ENCODE measurements at places on chromosomes 1 and 21. TPM values are rescaled to one million over a fixed set of nuclear protein-coding genes. Genes with fewer than 3 reads are reported as not detected.

DNA sequence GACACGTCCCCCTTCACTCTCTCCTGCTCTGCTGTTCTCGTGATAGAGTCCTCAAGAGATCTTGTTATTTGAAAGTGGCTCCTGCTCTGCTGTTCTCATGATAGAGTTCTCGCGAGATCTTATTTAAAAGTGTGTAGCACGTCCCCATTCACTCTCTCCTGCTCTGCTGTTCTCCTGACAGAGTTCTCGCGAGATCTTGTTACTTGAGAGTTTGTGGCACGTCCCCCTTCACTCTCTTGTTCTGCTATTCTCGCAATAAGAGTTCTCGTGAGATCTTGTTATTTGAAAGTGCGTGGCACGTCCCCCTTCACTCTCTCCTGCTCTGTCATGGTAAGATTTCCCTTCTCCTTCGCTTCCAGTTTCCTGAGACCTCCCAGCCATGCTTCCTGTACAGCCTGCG, 47.9 kb downstream of the SMYD3 start:
- DNase-seq, result no peak

DNA sequence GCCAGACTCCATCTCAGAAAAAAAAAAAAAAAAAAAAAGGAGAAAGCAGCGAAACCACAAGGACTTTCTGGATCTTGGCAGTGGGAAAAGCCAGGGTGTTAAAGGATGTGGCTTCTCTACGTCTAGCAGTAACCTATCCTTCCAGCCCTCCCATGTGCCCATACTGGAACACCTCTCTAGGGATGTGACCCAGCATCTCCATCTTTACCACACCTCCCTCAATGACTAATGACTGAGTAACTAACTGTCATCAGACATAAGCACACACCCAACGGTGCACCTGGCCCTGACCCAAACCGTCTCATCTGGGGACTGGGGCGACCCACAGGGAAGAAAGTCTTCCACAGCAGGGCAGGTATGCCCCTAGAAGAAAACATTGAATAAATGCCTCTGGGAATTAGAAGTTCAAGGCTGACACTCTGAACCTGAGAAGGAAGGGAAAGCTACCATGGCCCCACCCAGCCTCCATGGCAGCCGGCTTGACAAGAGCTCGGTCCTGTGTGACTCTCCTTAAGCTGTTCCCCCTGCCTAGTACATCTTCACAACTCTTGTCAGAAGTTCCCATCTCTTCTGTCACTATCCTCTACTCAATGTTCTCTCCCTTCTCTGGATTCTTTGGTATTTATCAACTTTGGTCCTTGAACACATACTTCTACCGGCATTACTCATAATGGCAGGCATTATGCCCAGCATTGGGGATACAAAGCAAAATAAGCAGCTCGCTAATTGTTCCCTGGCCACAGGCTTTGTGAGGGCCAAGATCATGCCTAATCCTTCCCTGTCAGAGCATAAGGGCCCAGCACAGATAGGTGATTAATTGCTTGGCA, 14.8 kb upstream of the PAQR6 start:
- DNase-seq, result no peak

SPATA1 gene
- 5.6 TPM for polyA plus RNA-seq

GRCh38 chr21:37378700-37379139, 12.1 kb downstream of the DYRK1A start:
- no peak for DNase-seq

CAMSAP2 gene
- polyA plus RNA-seq, result 35.8 TPM

- no peak for DNase-seq
Observed at GRCh38 chr21:29261555-29262540, 36.9 kb upstream of the BACH1 start.

SUSD4 gene
- polyA plus RNA-seq, result 16.2 TPM

TEX38 gene
- polyA plus RNA-seq, result 0.64 TPM

DNA sequence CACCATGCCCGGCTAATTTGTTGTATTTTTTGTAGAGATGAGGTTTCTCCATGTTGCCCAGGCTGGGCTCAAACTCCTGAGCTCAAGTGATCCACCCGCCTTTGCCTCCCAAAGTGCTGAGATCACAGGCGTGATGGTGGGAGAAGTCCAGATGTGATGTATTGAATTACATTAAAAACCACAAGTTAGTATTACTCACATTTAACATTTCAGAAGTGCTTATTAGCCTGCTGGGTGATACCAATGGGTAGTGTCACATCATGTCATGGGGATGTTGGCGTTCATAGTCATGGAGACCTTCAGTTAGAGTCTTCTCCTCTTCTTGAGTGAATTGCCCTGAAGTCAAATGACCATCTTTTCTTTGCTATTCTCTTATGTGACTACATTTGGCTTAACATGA, 63.6 kb upstream of the VAMP3 start:
- DNase-seq, result no peak

DNA sequence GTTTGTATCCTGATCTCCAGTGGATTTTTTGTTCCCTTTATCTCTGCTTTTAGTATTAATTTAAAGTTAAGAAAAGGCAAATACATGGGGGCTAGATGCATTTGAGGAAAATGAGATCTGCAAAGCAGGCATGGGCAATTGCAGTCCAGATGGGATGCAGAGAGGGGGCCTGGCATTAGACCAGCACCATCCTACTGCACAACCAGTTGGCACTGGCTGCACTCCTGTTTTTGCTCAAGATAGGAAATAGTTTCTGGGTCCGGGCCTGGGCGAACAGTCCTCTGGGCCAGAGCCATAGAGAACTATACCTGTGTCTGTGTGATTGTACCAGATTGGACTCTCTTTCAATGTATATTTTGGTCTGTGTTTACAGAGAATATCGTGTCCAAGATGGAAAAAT, 34.0 kb upstream of the LEPR start:
- DNase-seq, result no peak

SLC26A9 gene
- 0.23 TPM for polyA plus RNA-seq

GRCh38 chr21:36321325-36322082, 1.5 kb downstream of the MORC3 start:
- DNase-seq, result no peak

KRTAP11-1 gene
- polyA plus RNA-seq, result not detected

- DNase-seq, result no peak
Observed at GRCh38 chr1:117836069-117836468, 93.4 kb downstream of the GDAP2 start.

RAP1GAP gene
- 24.4 TPM for polyA plus RNA-seq

DNA sequence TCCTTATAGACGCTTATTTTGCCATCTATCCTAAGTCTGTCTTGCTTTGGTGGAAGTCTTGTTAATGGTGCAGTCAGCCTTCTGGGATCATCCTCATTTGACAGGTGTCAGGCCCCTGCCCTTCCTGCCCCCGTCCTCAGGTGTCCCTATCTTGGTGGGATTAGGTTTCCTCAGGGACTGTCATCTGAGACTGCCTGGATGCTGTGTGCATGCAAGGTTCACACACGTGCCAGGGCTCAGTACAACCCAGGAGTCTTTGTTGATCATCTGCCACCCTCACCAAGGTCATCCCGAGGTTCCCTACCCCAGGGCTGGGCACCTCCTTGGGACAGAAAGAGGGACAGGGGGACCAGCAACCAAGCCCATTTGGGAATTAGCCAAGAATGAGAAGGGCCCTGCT, 18.0 kb downstream of the PADI2 start:
- DNase-seq, result no peak

- DNase-seq, result no peak
Observed at GRCh38 chr1:8009043-8010002, 16.8 kb downstream of the ERRFI1 start.

SNX7 gene
- polyA plus RNA-seq, result 28.5 TPM

- no peak for DNase-seq
Observed at GRCh38 chr1:198716051-198716450, 77.2 kb downstream of the PTPRC start.

- no peak for DNase-seq
Observed at GRCh38 chr1:15616373-15617172, 685 bp upstream of the DDI2 start.

DENND2D gene
- polyA plus RNA-seq, result 22.6 TPM

DNA sequence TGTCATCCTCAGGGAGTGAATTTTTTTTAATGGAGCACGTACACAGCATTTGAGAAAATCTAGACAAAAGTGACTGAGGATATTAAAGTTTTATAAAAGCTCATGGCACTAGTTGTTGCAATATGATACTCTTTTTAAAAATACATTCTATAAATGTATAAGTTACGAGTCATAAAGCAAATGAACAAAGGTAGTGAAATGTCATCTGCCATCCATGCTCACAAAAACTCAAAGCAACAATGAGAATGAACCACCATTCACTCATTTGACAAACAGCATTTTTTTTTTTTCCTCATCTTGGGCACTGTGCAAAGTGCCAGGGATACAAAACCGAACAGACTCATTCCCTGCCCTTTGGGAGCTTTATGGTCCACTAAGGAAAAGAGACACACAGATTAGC, 38.7 kb downstream of the GPR137B start:
- DNase-seq, result no peak

LCE3D gene
- not detected for polyA plus RNA-seq

- DNase-seq, result no peak
Observed at GRCh38 chr1:27972141-27972540, 12.4 kb downstream of the XKR8 start.

ETV3 gene
- 25.1 TPM for polyA plus RNA-seq

- DNase-seq, result no peak
Observed at GRCh38 chr1:115068826-115069585, 20.3 kb downstream of the TSPAN2 start.

GRCh38 chr1:53896635-53897229, 2.7 kb downstream of the DIO1 start:
- no peak for DNase-seq

DNA sequence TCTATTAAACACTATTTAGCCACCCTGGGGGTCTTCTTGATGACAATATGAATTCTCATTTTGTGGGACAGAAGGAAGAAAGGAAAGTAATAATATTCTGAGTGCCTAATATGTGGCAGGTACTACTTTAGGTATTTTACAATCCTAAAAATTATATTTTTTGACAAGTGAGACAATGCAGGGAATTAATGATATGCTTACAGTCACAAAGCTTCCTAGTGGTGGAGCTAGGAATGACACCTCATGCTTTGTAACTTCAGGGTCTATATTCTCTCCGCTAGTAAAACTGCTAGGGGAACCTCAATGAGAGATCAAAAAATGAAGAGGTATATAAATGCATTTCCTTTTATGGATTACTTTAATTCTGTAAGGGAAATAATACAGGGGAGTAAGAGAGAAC, 44.3 kb downstream of the TPR start:
- no peak for DNase-seq

- no peak for DNase-seq
Observed at GRCh38 chr1:24373044-24373443, 40.5 kb downstream of the STPG1 start.

DNA sequence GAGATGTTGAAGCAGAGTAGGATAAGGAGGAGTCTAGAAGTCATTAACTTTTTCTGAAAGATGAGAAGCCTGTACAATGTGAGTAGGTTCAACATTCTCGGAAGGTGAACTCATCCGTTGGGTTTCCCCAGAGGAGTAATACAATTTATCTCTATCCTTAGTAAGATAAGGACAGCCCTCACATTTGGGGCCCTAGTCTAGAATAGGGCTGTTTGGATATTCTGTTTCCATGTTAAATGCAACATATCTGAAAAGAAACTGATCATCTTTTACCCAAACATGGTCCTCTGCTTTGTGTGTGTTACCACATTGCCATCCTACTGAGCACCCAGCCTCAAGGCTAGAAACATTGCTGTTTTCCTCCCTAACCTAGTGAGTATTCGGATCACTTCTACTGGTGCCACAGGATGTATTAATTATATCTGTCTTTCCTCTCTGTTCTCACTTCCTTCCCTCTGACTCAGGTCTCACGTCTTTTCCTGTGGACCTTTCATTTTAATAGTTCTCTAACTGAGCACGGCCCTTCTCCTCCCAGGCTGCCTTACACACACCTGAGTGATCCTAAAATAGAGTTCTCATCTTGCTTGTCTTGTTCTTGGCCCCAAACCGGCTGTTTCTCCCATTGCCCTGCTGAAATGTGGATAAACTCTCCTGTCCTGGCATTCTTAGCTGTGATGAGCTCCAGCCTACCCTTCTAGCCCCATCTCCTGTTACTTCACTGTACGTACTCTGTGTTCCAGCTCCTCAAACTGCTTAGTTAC, 91.7 kb downstream of the CDC14A start:
- DNase-seq, result no peak

GRCh38 chr1:202967684-202968281, 726 bp upstream of the CYB5R1 start:
- DNase-seq, result no peak

DNA sequence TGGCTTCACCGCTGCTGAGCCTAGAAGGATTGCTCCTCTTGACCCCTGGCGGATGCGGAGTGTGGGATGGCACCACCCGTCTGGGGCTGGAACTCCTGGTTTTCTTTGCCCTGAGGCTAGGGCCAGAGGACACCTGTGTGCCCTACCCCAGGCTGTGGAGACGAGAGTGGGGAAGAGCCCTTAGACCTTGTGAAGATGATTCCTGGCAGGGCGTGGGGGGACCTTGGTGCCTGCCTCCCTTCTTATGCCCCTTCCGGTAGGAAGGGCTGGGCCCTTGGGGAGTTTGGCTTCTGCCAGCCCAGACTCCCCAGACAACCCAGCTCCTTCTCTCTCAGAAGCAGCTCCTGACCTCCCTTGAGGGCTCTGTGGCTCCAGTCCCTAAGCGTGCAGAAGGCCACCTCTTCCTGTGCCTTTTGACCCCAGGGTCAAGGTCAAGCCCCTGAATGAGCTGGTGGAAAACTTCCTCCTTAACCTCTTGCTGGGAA, 891 bp downstream of the RPS6KA1 start:
- no peak for DNase-seq

- no peak for DNase-seq
Observed at GRCh38 chr1:224201383-224201782, 18.3 kb downstream of the DEGS1 start.

CRYAA gene
- not detected for polyA plus RNA-seq

ATF3 gene
- polyA plus RNA-seq, result 33.4 TPM

DNA sequence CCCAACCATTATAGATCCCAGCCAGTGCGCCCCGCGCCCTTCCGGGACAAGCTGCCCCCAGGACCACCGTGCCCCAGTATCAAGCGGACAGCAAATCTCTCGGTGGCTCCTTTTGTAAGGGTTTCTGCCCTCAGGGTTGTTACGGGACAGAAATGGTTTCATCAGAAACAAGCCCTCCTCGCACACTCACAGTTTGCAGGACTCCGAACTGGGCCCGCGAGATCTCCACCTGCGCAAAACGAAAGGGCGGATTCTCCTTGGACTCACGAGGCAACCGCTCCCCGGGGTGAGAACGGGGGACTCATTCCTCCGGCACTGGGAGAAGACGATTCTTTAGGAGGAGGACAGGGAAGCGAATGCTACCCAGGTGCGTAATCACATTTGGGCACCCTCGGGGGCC, 51.1 kb upstream of the H6PD start:
- DNase-seq, result no peak

TSPAN2 gene
- polyA plus RNA-seq, result 37.8 TPM

DNAH14 gene
- 19.5 TPM for polyA plus RNA-seq

DNA sequence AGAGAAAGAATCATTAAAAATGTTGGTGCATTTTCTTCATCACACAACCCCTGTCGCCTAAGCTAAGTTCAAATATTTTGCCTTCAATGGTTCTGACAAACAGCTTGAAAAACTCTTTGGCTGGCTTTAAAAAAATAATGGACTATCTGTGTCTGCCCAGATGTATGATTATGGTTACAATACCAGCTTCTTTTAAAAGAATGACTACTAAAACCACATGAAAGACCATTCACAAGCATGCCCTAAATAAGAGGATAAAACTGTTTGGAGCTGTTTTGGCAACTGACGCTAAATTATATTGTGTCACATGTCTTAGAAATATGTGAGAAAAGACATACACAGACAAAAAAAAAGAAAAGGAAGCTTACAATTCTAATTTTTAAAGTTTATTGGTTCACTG, 23.7 kb upstream of the PLPPR4 start:
- DNase-seq, result no peak

Measured in renal cortex interstitium (tissue), 15 donors.